ENCODE measurements at places on chromosomes 3 and 15.

GRCh38 chr15:57591822-57592367 is at the start of gene MYZAP:
MYZAP (plus strand) TSS chr15:57591904; CDS start chr15:57592035, 131 bp downstream.
- peak; percentile 69 for DNase-seq

DNA sequence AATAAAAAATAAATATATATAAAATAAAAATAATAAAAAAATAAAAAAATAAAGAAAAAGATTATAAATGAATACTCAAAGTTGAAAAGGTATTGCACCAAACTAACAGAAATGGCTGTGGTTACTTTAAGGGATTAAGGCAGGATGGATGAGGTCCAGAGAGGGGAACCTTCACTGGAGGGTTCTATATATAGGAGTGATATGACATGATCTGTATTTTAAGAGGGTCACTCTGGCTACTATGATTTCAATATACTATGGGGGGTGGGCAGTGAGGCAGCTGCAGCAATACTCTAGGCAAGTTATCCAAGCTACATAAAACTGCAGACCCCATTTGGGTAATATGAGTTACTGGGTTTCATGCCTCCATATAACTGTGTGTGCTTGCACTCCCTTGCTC is 24.6 kb downstream of the ACAD11 start:
- no peak for DNase-seq

- DNase-seq = no peak
Measured at GRCh38 chr15:87743562-87743961, 513.0 kb downstream of the NTRK3 start.

DNA sequence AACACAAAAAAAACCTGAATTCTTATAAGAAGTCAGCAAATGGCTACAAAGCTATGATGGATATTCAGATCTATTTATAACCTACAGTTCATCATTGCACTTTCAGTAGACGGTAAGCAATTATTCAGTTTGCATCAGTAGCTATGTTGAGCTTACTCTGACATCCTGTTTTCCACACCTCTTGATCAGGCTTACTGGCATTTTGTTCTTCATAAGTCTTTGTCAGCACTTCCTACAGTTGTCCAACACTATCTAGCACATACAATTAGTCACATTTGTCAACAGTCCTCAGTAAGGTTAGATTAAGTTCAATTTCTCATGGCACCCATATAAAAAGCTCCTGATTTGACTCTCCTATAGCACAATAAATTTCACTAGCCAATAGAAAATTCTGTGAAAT is 71.2 kb upstream of the ST3GAL6 start:
- no peak for DNase-seq

- no peak for DNase-seq
Measured at GRCh38 chr15:27646531-27646930, 452.6 kb downstream of the OCA2 start.

DNA sequence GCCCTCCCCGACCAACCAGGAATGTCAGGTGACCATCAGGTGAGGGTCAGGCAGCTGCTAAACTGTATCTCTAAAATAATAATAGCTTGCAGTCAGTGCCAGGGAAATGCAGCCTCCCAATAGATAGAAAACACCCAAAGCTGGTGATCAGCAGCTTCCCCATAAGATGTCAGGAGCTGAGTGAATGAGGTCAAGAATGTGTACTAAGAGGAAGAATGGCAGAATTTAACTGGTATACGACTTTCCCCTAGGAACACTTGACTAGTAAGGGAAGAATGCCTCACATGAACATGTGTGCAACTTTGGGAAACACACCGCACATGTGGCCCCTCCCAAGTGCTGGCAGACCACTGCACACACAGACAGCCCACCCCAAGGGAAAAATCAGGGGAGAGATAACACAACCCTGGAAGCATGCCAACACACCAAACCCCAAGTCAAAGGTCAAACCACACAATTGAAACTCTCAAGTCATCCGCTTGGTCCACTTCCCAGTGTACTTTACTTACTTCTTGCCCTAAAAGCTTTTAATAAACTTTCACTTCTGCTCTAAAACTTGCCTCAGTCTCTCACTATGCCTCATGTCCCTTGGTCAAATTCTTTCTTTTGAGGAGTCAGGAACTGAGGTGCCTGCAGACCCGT is 806.5 kb downstream of the OTOL1 start:
- DNase-seq = no peak

GRCh38 chr3:72657666-72658065 is 190.6 kb downstream of the SHQ1 start:
- peak; percentile 41 for DNase-seq

GRCh38 chr15:67678993-67679392 is 136.5 kb downstream of the MAP2K5 start:
- DNase-seq = no peak

DNA sequence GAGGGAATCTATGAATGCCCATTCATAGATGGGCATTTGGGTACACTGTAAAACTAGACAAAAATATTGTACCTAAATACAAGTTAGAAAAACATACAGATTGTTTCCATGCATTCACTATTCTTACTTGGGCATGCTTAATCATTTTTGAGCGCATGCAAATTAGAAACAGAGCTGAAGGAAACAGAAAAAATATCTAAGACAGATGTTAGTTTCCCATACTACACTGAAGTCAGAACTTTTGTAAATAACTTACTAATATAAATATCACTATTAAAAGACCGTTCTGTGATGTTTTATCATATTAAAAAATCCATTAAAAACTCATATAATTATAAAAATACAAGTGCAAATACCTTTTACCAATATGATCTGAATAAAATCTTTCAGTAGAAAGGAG is 58.7 kb downstream of the GOLIM4 start:
- no peak for DNase-seq

DNA sequence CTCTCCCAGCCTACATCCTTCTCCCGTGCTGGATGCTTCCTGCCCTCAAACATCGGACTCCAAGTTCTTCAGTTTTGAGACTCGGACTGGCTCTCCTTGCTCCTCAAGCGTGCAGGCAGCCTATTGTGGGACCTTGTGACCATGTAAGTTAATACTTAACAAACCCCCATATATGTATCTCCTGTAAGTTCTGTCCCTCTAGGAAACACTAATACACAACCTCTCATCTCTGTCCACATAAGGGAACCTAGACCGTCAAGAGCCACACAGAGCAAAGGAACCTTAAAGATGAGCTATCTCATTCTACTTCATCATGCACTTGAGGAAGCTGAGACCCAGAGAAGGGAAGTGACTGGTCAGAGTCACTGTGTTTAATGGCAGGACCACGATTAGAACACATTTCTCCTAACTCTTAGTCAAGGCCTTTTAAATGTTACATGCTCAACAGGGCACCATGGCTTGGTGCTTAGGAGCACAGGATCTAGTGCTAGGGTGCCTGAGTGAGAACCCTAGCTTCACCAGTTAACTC is 50.3 kb downstream of the NPTN start:
- no peak for DNase-seq

- DNase-seq = peak; percentile 76
Measured at GRCh38 chr3:171028025-171028778, 1.7 kb upstream of the SLC2A2 start.

DNA sequence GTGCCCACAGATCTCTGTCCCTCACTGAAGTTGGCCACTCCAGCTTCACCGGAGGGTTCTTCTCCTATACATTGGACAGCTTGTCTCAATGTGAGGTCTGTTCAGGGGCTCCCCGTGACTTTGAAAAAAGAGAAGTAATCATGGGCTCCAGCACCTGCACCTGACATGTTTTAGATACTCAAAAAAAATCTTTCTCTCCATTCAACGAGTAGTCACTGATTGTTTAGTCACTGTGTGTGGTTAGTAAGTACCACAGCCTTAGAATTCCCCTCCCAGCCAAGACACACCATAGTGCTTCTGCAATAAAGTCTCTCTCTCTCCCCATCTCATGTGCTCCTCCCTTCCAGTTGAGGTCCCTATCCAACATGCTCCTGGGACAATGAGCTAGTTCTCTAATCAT is 18.6 kb downstream of the CCR9 start:
- DNase-seq = no peak

DNA sequence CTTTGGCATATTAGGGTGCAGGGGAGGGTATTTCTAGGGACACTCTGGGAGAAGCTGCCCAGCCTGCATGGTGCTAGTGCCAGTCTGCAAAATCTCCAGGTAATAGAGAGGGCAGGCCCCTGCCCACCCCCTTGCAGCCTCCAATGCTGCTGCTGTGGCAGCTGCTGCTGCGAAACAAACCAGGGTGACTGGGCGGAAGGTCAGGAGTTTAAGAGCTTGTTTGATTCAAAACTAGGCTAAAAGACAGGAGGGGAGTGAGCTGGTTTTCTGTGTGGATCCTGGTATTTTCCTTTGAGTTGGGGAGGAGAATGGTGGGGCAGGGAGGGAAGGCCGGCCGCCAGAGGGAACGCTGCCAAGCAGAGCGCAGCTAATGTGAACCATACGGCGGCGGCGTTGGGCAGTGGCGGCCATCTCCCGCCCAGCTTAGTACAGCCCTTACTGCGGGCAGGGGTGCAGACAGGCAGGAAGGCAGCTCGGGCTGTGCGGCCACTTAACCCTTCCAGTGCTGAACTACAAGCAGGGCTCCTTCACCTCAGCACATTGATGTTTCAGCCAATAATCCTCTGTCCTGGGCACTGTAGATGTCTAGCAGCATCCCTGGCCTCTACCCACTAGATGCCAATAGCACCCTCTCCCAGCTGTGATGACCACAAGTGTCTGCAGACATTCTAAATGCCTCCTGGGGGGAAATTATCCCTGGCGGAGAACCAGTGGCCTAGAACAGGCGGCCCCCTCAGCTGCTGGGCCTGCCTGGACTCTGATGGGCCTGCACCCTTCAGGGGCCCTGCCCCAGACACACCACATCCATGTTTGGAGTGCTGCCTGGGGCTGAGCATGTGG is 125.7 kb downstream of the EEFSEC start:
- DNase-seq = no peak

- no peak for DNase-seq
Measured at GRCh38 chr3:129345971-129346370, 67.3 kb downstream of the HMCES start.

- no peak for DNase-seq
Measured at GRCh38 chr3:15756505-15756904, 41.3 kb downstream of the ANKRD28 start.

DNA sequence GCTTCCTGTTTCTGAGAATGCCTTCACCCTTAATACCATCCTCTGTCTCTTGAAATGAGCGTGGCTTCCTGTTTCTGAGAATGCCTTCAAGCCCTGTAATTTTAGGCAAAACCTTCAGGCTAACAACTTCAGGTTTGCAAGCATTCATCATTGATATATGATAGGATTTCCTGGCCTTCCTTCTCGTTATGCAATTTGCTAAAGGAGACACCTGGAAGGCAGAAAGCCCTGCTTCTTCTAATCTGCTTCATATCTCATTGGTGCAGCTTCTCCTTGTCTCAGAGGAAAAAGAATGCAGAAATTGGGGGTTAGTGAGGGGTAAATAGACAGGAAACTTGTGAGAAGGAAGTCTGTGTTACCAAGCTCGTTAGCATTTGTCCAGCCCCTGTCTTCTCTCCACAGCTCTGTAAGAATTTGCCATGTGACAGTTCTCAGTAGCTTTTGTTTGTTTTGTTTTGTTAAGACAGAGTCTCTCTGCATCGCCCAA is 7.3 kb downstream of the ARL6IP5 start:
- DNase-seq = no peak

- DNase-seq = no peak
Measured at GRCh38 chr15:85988741-85989140, 90.9 kb upstream of the AGBL1 start.

GRCh38 chr15:96020797-96021196 is 309.7 kb upstream of the NR2F2 start:
- DNase-seq = no peak

GRCh38 chr15:41437448-41437847 is 20.6 kb downstream of the RTF1 start:
- DNase-seq = no peak

- no peak for DNase-seq
Measured at GRCh38 chr15:51232581-51232980, 105.8 kb downstream of the CYP19A1 start.

- DNase-seq = no peak
Measured at GRCh38 chr3:160607826-160608225, 42.5 kb upstream of the KPNA4 start.

- DNase-seq = no peak
Measured at GRCh38 chr3:157824281-157824680, 281.9 kb downstream of the SHOX2 start.

- DNase-seq = no peak
Measured at GRCh38 chr3:151112731-151113130, 27.3 kb downstream of the MED12L start.

- peak; percentile 80 for DNase-seq
Measured at GRCh38 chr3:127544192-127544802, 46.2 kb downstream of the TPRA1 start.

GRCh38 chr15:42059661-42060476 is 34.5 kb downstream of the PLA2G4D start:
- DNase-seq = peak; percentile 83

- no peak for DNase-seq
Measured at GRCh38 chr3:197586181-197586580, 30.4 kb upstream of the BDH1 start.

DNA sequence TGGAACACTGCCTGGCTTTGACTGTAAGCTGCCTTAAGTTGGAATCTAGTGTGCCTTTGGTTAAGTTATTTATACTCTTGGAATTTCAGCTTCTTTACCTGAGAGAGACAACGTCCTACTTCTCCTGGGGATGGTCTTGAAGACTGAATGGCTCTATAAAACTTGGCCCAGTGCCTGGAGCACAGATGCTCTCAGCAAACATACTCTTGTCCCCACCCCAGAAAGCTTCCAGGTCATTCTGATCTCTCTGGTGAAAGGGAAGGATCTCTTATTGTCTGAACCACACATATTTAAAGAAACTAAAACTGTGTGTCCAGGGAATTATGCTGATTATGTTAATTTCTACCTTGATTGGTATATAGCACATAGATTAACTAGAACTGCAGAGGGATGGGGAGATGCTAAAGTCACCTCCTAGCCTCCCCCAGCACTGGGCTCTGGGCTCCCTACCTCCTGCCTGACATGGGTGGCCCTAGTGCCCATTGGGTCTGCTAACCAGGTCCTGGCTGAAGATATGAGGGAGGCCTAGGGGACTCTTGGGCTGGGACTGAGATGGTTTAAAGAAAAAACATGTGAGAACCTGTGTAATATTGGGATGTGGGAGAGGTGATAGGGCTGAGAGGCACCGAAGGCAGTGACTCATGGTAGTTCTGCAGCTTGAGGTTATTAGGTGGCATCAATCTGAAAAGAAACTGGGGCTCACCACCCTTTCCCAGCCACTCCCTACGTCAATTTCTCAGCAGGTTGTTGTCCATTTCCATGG is 171.0 kb downstream of the RPLP1 start:
- DNase-seq = no peak

- peak; percentile 66 for DNase-seq
Measured at GRCh38 chr15:70535071-70535954, 228.0 kb downstream of the UACA start.

GRCh38 chr15:70659662-70660061 is 103.7 kb downstream of the UACA start:
- no peak for DNase-seq
